Neural cell (in vitro differentiated cells): ENCODE measurements at places on chromosomes 6 and 20. TPM values are rescaled to one million over a fixed set of nuclear protein-coding genes. Genes with fewer than 3 reads are reported as not detected.

Gene CCM2L
- 1.5 and 3.0 TPM in 2 replicates for polyA plus RNA-seq

Gene ANKRD66
- polyA plus RNA-seq = not detected in 2 replicates

Gene ESR1
- 0.14 TPM in 1 of 2 replicates, not detected in the other for polyA plus RNA-seq

Gene GNAS-AS1
- 0.64 TPM in 1 of 2 replicates, not detected in the other for polyA plus RNA-seq

Gene CAGE1
- not detected in 2 replicates for polyA plus RNA-seq

Gene OR12D3
- polyA plus RNA-seq = not detected in 2 replicates

Gene FAM209B
- polyA plus RNA-seq = 1.1 TPM in 1 of 2 replicates, not detected in the other

Gene MROH8
- 2.5 and 3.2 TPM in 2 replicates for polyA plus RNA-seq

Gene PI3
- polyA plus RNA-seq = 1.4 TPM in 1 of 2 replicates, not detected in the other
